Iris pigment epithelial cell (primary cell): ENCODE measurements at places on chromosomes 1 and 21.
A peak's percentile ranks its signal among the peaks of the same experiment; 100 is the strongest.

DNA sequence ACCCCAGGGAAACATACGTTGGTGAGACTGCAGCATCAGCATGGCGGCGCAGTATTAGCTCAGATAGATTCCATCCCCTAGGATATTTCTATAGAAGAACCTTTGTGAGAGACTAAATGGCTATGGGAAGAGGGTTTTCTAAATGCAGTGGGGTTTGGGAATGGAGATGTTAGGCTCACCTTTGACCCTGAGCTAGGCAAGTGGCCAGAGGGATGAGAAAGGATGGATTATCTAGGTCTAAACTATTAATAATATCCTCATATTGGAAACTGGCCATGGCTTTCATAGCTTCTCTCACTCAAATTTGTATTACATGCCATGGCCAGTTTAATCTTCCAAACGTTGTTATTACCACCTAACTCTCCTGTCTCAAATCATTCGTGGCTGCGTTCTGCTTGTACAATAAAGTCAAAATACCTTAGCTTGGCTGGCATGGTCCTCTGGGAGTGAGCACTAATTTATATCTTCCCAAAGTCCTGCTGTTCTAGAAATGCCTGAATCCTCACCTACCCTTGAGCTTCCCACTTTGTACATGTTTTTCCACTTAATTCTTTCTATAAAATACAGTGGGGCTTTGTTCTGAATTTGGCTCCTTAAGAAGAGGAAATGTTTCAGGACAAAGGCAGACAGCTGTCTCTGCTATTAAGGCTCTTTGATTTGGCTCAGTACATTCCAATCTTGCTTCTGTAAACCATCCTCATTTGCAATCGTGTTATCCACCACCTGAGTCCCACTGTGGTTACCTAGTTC lies 31.0 kb upstream of the COG2 start:
- DNase-seq, result no peak

DNA sequence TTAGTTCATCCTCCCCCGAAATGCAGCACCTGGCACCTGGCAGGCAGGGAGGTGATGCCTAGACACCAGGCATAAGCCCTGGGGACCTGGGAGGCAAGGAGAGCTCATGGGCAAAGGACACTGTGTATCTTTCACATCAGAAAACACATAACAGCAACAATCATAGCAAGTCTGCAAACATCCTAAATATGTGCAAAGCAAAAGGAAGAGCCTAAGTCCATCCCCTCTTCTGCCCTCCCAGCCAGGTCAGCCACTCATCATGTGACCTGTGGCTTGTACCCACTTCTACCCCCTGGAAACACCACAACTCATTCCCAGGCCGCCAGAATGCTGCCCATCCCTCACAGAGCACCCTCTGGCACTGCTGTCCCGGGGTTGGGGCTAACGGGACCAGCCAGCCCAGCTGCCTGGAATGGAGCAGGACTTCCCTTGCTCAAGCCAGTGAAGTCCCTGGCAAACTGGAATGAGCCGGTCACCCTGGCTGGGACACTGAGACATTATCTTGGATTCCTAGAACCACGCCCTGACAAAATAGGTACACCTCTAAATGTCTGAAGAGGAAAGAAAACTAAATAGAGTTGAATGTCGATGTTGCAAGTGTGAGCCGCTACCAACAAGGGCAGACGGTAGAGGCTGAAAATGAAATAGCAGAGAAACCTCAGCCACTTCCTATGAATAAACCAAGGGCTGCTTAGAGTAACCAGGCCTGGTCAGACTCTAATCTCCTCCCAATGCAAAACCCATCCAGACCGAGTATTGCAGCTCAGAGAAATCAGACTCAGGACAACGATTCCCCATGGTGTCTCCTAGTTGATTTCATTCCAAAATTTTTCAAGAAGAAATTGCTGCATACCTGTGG lies 29.4 kb downstream of the TMPRSS2 start:
- no peak for DNase-seq

DNA sequence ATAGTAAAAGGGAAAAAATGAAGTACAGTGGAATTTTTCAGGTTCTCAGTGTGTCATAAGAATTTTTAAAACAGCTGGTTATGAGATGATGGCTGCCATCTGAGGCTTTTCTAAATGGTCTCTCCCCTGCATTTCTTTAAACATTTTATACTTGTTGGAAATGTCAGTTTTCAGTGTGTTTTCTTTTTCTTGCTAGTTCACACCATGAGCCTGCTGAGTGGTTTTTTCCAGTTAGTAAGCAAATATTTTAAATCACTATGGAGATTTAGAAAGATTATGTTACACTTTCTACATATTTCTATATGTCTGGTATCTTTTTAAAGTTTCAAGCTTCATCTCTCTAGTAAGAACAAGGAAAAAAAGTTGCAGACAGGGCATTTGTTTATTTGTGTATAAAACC lies 9.6 kb downstream of the RBM15 start:
- peak; percentile 29 for DNase-seq

- DNase-seq, result no peak
These were observed 93.1 kb upstream of the TMPRSS2 start for GRCh38 chr21:41600961-41601572.

DNA sequence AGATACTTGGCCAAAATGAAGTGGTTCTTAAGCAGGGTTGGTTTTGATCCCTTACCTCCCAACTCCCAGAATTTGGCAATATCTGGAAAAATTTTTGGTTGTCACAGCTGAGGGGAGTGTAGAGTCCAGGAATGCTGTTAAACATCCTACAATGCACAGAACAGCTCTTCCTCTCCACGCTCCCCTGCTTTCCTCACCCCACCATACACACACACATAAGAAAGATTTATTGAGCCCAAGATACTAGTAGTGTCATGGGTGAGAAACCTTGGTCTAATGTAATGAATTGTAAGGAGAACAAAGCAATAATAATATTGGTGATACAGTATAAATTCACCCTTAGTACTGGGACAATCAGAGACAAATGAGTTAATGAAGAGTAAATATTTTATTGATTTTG lies 47.8 kb downstream of the ASB17 start:
- DNase-seq, result no peak

DNA sequence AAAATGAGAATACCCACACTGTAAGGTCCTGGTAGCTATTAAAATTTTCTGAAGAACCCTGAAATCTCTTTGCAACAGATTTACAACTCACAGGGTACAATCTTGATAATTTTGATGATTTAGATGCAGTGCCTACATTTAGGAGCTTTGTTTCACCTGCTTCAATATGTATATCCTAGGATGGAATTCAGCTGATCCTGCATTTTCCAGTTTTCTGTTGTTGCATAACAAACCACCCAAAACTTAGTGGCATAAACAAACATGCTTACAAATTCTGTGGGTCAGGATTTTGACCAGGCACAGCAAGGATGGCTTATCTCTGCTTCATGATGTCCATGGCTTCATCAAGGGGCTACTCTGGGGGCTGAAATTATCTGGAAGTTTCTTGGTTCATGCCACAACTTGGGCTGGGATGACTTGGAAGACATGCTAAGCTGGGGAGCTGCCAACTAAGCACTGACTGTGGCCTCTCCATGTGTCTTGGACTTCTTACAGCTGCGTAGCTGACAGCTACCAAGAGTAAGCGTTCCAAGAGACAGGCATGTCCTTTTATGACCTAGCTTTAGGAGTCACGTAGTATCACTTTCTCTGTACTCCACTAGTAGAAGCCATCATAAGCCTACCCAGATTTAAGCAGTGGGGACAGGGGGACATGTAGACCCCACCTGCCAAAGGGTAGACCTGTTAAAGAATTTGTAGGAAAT lies 108.5 kb downstream of the CACHD1 start:
- no peak for DNase-seq
